ENCODE measurements at places on chromosomes 11 and 22. TPM values are rescaled to one million over a fixed set of nuclear protein-coding genes. Genes with fewer than 3 reads are reported as not detected.
A peak's percentile ranks its signal among the peaks of the same experiment; 100 is the strongest.

DYNC2H1 gene
- polyA plus RNA-seq: 40.7 TPM

MS4A3 gene
- 0.86 TPM for polyA plus RNA-seq

ADORA2A gene
- 8.0 TPM for polyA plus RNA-seq

APOL6 gene
- 4.2 TPM for polyA plus RNA-seq

PAMR1 gene
- polyA plus RNA-seq: 4.7 TPM

- no peak for DNase-seq
These were observed 20.8 kb upstream of the CHKA start for GRCh38 chr11:68142028-68142412.

- no peak for DNase-seq
These were observed 25.8 kb downstream of the TSKU start for GRCh38 chr11:76808996-76809395.

DNA sequence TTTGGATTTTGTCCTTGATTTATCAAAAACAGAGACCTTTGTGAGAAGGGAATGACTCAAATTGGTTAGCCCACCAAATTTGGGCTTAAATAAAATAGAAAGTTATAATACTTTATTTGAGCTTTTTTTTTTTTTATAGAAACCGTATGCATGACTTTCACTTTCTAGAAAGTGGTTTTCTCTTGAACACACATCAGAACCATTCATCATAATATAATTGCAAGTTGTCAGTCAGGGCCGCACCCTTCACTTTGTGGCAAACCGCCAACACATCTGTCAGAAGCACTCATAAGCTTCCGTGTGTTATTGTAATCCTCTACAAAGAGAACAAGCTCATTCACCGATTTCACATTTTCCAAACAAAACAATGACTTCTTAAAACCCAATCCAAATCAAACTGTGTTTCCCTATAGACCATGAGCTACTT, 76.1 kb downstream of the SOX6 start:
- DNase-seq: no peak

- no peak for DNase-seq
These were observed 46.1 kb downstream of the SCN3B start for GRCh38 chr11:123608371-123608770.

GRCh38 chr11:114280696-114281095, 15.5 kb upstream of the NNMT start:
- no peak for DNase-seq

DNA sequence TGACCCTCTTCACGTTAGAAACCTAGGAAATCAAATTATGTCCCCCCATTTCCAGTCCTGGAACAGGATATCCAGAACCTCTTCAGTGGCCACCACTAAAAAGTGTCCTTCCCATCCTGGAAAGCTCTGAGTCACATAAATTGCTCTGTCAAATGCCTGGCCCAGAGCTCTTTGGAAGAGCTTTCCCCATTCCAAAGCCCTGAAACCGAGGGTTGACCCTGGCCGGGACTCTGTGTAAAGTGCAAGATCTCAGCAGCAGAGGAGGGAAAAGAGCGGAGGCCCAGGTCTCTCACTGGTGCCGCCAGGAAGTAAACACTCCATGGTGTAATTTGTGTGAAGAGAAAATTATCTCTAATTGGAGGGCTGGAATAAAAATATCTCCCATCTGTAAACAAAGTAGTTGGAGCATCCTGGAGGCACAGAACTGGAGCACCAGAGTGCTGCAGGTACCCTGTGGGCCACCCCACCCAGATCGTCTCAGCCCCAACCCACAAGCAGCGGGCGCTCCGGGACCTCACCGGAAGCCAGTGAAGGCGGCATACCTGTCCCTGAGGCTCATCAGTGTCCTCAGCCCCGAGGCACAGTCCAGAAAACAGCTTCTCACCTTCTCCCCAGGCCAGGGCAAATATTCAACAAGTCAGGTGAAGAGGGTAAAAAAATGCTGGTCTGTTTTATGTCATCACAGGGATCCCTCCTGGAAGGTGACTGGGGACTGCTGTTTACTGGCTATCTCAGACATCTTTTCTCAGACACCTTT, 4.7 kb upstream of the JAM3 start:
- no peak for DNase-seq

DNA sequence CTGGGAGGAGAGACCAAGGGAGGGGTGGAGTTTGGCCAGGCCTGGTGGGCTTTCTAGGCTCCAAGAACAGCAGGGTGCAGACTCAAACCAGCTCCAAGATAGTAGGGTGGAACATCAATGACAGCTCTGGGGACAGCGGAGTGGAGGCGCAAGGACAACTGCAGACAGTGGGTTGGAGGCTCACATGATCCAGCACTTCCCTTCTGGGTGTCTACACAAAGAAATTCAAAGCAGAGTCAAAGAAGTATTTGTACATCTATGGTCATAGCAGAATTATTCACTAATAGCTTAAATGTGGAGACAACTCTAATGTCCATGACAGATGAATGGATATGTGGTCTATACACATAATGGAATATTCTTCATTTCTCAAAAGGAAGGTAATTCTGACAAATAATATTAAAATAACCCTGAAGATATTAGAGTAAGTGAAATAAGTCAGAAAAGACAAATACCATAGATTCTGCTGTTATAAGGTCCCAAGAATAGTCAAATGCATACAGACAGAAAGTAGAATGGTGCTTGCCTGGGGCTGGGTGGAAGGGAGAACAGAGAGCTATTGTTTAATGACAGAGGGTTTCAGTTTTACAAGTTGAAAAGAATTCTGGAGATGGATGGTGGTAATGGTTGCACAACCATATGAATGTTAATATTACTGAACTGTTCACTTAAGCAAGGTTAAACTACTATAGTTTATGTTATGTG, 5.5 kb upstream of the GAB4 start:
- DNase-seq: no peak

DNA sequence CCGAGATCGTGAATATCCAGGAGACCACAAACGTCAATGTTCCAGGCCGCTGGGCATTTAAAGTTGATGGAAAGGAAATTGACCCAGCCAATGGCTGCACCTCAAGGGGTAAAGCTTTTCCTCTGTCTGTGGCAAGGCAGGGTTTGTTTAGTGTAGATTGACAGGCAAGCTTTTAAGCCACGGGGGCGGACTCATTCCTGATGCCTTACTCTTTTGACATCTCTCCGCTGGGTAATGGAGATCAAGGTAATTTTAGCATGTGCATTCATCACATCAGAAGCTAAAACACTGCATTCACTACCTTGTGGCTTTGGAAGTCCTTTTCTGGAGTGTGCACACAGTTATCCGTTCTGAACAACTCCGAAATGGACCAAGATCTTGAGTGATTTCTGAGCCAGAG, 12.6 kb downstream of the TECTA start:
- no peak for DNase-seq

DNA sequence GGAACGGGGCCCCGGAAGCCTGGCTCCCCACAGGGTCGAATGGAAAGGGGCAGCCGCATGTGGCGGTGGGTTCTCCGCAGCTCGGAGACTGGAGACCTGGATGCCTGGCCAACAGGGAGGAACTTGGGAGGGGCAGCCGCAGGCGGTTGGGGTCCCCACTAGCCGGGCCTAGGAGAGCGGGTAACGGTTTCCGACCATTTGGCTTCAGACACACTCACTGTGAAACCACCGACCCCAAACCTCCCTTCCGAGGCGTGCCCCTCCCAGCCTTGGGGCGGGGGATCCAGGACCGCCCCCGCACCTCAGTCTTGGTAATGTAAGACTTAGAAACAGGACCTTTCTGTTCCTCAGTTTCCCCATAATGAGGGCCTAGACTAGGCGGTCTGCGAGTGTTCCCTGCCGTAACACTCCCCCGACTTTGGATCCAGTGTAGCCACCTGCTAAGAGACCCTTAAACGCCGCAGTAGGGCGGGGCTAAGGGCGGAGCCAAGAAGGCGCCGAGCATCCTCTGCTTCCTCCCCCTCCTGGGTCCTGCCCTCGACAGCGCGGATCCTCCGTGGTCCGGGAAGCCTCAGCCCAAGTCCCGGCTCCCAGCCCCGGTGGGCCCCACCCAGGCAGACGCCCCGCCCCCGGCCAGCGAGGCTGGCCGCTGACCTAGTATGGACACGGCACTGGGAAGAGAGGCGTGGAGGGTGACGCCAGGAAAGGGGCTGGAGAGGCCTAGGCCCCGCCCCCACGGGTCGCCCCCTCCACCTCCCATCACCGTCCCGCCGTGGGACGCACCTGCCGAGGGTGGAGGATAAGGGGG, 1.8 kb upstream of the RASGRP2 start:
- no peak for DNase-seq

GRCh38 chr11:45335434-45335833, 49.3 kb upstream of the SYT13 start:
- no peak for DNase-seq

GRCh38 chr22:24155627-24156140, 25.6 kb upstream of the SUSD2 start:
- peak; percentile 64 for DNase-seq

DNA sequence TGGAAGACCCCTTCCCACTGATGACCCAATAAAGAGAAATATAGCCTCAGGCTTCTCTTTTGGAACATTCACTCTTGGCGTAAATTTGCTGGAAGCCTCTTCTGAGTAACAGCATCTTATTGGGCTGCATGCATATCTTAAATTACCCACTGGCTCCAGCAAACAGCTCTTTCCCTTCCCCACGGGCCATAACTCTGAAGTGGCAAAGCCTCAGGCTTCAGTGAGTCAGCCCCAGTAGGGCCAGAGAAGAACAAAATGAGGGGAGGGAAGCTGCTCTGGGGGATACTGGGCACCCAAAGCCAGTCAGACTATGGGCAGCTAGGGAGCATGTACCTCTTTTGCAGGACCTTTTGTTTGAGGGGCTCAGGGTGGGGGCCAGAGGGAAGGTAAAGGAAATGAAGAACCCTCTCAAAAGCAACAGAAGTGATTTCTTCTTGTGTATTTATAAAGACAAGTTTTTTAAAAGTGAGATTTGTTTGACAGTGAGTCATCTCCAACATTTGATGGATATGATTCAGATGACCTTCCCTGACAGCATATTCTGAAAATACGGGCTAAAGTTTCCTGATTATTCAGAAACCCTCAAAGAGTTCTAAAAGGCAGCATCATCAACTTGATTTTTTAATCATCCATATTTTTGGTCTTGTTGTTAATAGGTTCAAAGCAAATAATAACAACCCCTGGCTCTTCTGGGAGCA, 203.4 kb downstream of the KIF18A start:
- no peak for DNase-seq

GRCh38 chr11:1745701-1746320, 4.6 kb downstream of the IFITM10 start:
- DNase-seq: no peak

DNA sequence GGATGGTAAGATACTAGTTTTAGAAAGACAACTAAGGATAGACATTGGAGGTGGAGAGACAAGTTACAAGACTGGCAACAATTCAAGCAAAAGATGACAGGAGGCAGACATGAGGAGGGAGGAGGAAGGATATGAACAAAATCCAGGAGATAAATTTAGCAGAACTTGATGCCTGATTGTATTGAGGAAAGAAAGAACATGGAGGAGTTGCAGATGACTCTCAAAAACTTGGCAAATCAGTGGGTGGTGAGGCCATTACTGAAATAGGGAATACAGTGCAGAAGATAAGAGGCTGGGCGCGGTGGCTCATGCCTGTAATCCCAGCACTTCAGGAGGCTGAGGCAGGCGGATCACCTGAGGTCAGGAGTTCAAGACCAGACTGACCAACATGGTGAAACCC, 2.7 kb upstream of the UPB1 start:
- DNase-seq: no peak

- DNase-seq: no peak
These were observed 50.7 kb downstream of the TSPAN18 start for GRCh38 chr11:44777209-44778194.

DNA sequence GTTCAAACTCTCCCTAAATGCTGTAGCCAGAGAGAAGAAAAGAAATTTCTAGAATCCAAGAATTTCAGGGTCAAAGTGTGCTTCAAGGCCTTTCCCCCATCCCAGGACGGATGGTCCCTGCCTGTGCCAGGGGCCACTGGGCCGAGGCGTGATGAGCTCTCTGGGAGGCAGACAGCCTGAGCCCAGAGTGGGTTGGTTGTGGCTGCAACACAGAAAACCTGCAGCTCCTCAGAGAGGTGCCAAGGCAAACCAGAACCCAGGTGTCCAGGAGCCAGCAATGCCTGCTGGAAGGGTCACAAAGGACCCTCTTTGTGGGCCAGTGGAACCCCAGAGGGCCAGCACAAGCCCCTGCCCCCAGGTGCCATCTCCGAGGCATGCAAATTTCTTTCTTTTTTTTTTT, 2.6 kb upstream of the APOL6 start:
- DNase-seq: no peak

DNA sequence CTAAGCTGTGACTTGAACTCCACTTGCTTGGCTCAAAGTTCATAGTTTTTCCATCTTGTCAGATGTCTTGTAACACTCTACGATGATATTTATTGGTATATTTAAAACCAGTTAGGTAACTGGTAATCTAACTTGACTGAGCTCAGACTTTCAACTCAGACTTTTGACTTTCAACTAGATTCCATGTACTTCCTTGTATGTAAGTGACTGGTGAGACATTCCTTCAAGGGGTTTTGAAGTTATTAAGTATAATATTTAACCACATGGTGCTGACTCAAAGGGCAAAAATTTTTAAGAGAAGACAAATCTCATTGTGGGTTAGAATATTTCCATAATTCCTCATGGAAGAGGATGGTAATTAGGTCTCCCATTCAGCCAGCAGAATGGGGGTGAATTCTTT, 631.3 kb upstream of the ANO5 start:
- DNase-seq: no peak
